Left lung (tissue), 14 donors: ENCODE measurements at places on chromosomes 1 and 21. TPM values are rescaled to one million over a fixed set of nuclear protein-coding genes. Genes with fewer than 3 reads are reported as not detected.

HRNR gene
- total RNA-seq, result not detected

DNA sequence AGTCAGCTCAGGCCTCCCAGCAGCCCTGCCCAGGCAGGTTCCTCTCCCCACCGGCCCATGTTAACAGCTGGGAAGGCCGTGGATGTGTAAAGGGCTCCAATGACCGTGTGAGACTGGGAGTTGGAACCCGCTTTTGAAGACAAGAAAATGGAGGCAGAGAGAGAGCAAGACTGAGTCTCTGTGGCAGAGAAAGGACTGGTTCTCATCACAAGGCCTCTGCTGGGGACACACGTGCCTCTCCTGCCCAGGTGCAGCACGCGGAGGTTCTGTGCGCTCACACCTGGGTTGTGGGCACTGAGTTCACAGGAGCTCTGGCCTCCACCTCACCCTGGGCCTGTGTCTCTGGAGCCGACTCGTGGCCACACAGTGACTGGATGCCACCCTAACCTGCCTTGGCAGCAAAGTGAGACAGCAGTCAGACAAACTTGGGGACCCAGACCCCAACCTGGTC is 27.0 kb downstream of the RUNX3 start:
- peaks cover 39% of the 10 kb centered on the region for H3K36me3 ChIP-seq
- H3K27ac ChIP-seq, result no peak overlapping the region
- DNase-seq, result no peak
- H3K4me3 ChIP-seq, result no peak overlapping the region

DNA sequence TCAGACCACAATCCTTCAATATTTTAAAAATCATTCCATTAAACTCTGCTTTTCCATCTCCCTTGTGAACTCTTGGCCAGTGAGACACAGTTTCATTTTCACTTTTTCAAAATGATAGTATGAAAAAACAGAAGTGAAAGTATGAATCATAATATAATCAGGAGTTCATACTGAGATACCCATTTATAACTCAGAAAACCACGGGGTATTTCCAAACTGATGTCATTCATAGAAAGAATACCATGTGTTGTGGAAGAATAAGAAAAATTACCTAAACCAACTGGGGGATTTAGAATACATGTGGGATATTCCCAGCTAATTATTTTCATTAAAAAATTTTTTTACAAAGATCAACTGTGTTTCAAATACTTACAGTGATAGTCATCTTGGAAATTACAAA is 149.9 kb downstream of the MRPL39 start:
- peak overlapping the region; percentile 34 for H3K27ac ChIP-seq
- no peak overlapping the region for H3K4me3 ChIP-seq
- H3K27me3 ChIP-seq, result no peaks in the 10 kb centered on the region
- H3K4me1 ChIP-seq, result peaks cover 4% of the 10 kb centered on the region

BMP8B gene
- 2.1 TPM for total RNA-seq

SPRR4 gene
- total RNA-seq, result not detected

- H3K4me3 ChIP-seq, result no peak overlapping the region
- DNase-seq, result peak; percentile 37
- no peaks in the 10 kb centered on the region for H3K4me1 ChIP-seq
Measured at GRCh38 chr1:89808441-89809117, 12.3 kb upstream of the LRRC8D start.

NBPF10 gene
- total RNA-seq, result 3.7 TPM

GRCh38 chr1:1760715-1761114 is 17.6 kb downstream of the NADK start:
- H3K27ac ChIP-seq, result no peak overlapping the region
- peaks cover 92% of the 10 kb centered on the region for H3K36me3 ChIP-seq
- H3K4me3 ChIP-seq, result no peak overlapping the region
- H3K27me3 ChIP-seq, result no peaks in the 10 kb centered on the region
- peaks cover 59% of the 10 kb centered on the region for H3K4me1 ChIP-seq

- H3K27ac ChIP-seq, result no peak overlapping the region
- H3K4me1 ChIP-seq, result no peaks in the 10 kb centered on the region
- no peak for DNase-seq
- no peaks in the 10 kb centered on the region for H3K27me3 ChIP-seq
- no peaks in the 10 kb centered on the region for H3K36me3 ChIP-seq
Measured at GRCh38 chr1:157380523-157380922, 171.8 kb downstream of the FCRL5 start.

HUNK gene
- 6.1 TPM for total RNA-seq

GRCh38 chr1:224381880-224382548 is 25.3 kb downstream of the CNIH4 start:
- no peaks in the 10 kb centered on the region for H3K36me3 ChIP-seq
- H3K4me1 ChIP-seq, result no peaks in the 10 kb centered on the region
- H3K4me3 ChIP-seq, result no peak overlapping the region
- no peak overlapping the region for H3K27ac ChIP-seq

- H3K36me3 ChIP-seq, result no peaks in the 10 kb centered on the region
- H3K27ac ChIP-seq, result peak overlapping the region; percentile 46
- H3K27me3 ChIP-seq, result peaks cover 76% of the 10 kb centered on the region
- H3K4me1 ChIP-seq, result peaks cover 13% of the 10 kb centered on the region
- H3K4me3 ChIP-seq, result no peak overlapping the region
- peak; percentile 82 for DNase-seq
Measured at GRCh38 chr1:1360506-1361169, 2.3 kb upstream of the MXRA8 start.

DNA sequence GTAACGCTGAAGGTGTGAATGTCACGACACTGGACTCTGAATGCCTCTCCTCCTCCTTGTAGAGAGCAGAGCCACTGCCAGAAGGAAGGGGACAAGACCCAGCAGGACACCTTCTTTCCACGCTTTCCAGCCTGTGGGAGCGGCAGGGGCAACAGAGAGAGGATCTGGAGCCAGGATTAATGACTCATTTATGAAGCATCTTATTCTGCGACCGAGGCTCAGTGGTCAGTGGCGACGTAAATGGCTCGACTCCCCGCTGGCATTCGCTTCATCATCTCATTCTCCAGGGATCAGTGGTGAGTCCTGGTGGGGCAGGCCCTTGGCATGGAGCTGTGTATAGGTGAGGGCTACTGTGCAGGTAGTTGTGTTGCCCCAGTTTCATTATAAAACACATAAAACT is 4.6 kb downstream of the SLC37A1 start:
- no peak overlapping the region for H3K27ac ChIP-seq
- H3K36me3 ChIP-seq, result no peaks in the 10 kb centered on the region
- peaks cover 4% of the 10 kb centered on the region for H3K4me1 ChIP-seq
- H3K4me3 ChIP-seq, result no peak overlapping the region
- no peak for DNase-seq
- no peaks in the 10 kb centered on the region for H3K27me3 ChIP-seq

NIBAN1 gene
- 54.3 TPM for total RNA-seq
